NAMALWA (cell line): ENCODE measurements at places on chromosomes 1 and 21.
A peak's percentile ranks its signal among the peaks of the same experiment; 100 is the strongest.

GRCh38 chr1:246659594-246660140, 64.5 kb upstream of the SCCPDH start:
- peak; percentile 28 for DNase-seq

DNA sequence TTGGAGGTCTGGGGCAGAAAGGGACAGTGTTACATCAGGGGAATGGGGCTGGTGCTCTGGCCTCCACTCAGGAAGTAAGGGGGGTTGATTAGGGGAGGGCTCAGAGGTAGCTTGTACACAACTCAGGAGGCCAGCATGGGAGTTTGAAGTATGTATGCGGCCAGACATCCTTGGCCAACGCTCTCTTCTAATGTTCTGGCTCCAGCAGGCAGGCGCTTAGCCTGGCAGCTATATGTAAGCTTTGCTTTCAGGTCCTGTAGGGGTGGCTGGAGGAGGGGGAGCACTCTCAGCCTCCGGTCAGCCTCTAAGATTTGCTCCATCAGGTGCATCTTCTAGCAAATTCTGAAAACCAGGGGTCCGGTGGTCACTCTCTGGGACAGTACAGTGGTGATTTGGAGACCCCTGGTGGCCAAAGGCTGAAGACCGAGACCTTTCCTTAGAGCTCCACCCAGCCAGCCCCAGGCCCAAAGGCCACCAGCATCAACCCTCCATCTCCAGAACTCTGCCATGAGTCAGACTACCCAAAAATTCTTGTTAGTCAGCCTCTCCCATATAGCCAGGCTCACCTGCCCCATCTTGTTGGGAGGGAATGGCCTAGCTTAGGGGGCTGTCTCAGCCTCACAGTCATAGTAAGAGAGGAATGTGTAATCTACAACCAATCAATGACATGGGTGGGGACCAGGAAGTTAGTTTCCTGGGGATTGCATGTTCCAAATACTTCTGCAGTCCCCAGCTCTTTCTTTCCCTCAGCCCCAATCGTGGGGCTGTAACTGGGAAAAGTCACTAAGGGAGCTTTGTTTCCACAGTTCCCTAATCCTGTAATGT, 9.7 kb upstream of the COL8A2 start:
- peak; percentile 54 for DNase-seq

DNA sequence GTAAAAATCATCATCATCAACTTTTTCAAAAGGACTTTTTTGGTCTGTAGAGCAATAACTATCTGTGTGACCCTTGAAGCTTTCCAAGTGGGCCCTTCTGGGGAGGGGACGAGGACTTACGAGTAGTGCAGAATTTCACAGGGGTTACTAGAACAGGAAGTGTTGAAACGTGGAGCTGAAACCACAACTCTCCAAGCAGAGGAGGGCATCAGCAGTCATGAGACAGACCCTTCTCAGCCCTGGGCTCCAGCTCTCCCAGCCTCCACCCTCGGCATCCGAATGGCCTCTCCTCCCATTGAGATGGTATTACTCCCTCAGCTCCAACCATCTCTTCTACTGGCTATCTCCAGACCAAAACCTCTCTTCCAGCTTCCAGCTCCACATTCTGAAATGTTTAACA, 3.6 kb downstream of the FAM89A start:
- no peak for DNase-seq

GRCh38 chr1:43936431-43937151, 3.0 kb downstream of the ARTN start:
- no peak for DNase-seq

DNA sequence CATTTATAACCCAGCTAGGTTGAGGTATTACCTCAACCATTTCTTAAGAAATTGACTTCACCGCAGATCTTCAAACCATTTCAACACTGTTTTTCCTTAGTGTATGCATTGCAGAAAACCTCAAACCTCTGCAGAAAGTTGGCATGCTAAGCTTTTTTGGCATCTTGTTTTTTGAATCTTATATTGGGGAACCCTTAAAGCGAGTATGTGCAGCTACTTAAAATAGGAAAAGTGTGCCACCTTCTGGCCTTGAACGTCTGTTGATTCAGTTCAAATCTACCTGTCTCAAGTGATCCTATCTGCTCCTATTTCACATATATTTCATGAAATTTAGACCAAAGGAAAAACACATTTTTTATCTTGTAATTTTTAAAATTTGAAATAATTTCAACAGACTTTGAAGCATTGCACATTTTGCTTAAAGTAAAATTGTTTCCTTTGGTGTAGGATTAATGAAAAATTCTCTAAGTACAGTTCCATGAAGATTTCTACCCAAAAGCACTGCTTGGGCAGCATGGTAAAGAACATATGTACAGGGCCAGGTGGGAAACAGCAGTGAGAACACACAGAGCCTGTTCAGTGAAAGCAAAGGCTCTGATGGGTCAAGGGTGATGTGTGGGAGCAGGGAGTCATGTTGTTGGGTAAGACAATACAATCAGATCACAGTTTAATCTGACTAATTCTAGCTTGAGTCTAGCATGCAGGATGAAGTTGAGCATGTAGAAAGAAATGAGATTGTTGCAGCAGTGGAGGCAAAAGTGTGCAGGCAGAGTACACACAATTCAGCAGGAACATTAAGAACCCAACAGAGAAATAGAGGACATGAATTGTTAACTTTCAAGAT, 17.2 kb downstream of the HENMT1 start:
- peak; percentile 68 for DNase-seq

GRCh38 chr1:220170836-220171526, 77.0 kb downstream of the IARS2 start:
- DNase-seq: no peak

DNA sequence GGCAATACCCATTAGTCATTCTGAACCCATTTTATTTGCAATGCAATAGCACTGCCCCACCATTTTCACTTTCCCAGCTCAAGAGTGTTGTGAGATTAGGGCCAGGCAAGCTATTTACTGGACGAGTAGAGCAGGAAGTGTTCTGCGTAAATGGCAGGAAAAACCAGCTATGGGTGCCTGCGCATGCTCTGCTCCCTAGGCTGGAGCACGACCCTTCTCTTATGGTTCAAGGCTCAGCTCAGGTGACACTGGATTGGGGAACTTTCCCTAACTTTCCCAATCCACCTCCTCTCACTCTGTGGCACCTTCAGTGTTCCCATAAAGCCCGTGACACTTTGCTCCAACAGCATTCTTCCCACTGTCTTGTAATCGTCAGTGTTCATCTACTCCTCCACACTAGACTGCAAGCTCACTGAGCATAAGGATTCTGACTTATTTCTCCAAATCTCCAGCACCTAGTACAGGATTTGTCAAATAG, 3.6 kb upstream of the MAN1A2 start:
- DNase-seq: no peak

- no peak for DNase-seq
These were observed 89.3 kb upstream of the CNIH3 start for GRCh38 chr1:224526771-224527170.

DNA sequence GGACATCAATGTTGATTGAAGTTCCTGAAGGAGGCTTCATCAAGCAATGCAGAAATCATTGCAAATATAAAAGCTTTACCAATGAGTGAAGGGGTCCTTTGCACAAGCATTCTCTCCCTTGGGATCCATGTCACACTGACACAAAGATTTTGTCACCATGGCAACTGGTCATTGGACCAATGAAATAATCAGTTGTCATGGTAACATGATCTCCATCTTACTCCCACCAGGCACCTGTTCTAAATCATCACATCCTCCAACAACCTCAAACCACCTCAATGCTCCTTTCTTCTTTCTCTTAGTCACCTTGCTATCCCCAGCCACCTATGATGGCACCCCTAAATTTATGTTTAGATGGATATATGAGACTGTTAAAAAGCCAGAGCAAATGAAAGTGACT, 13.5 kb upstream of the FOXJ3 start:
- peak; percentile 6 for DNase-seq

DNA sequence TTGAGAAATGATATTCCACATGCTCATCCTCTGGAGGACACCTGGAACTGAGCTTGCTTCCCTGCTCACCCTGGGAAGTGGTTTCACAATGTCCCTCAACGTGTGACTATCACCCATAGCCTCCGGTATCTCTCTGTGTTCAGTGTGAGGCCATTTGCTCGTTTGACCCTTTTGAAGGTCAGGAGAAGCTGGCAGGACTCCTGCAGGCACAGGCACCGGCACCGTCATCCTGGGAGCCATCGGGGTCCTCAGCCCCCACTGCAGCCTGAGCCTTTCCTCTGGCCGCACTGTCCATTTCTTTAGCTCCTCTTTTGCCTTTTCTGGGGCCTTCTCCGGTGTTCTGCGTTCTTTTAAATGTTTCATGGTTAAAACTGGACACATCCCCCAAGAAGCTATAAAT, 159.6 kb upstream of the COL6A1 start:
- DNase-seq: no peak

DNA sequence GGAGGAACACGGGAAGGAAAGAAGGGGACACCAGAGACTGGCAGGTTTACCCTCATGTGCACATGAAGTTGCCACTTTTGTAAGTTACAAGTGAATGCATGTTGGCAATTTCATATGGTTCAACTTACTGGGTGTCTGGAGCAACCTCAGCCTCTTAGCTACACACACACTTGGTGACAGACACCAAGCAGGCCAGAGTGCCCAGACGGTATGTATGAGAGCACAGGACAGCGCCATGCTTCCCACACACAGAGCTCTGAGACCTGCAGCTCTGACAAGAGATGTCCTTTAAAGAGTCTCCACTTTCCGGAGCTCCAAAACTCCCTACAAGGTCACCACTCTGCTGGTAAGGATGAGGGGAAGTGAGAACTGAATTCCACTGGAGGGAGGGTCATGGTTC, 1.9 kb upstream of the TRABD2B start:
- DNase-seq: no peak
